ENCODE measurements at places on chromosomes 2 and 18.

DNA sequence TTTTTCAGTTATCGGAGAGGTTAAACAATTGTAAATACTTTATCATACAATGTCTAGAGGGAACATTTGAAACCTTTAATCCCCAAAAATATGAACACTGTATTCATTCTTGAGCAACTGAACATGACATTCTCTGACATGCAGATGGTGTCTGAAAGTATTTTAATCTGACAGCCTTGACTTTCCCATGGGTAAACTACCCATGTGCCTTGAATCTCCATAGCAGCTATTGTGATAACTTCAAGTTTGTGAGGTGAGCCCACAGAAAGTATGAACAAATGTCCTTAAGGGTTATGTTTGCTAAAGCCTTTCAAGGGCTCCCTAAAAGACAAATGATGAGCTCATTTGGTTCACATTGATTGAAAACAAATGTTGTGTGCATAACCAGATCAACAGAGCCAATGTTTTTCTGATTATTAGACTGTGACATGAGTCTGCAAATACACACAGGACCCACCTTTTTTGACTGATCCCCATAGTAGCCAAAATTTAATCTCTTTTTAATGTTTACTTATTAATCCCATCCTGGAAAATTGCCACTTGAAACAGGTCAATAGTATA is 1326.0 kb downstream of the LRP1B start:
- peak; percentile 27 for ATAC-seq

GRCh38 chr2:23757686-23758433 is 169.1 kb downstream of the ATAD2B start:
- ATAC-seq: peak; percentile 74

DNA sequence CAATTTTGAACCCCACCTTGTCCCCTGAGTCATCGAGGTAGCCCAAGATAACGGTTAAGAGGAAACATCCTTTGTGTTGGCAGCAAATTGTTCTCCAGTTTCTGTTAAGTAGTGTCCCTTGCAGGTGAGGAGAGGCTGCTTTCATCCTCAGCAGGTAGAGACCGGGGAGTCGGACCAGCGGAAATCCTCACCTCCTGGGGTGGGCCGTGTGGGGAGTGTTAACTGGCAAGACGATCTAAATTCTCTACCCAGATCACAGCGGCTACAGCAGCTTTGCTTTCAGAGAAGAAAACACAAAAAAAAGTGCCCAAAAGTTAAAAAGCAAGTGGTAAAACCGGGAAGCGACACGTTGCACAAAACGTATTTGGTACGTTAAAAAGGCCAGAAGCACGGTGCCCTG is 63.2 kb downstream of the ADI1 start:
- ATAC-seq: no peak

DNA sequence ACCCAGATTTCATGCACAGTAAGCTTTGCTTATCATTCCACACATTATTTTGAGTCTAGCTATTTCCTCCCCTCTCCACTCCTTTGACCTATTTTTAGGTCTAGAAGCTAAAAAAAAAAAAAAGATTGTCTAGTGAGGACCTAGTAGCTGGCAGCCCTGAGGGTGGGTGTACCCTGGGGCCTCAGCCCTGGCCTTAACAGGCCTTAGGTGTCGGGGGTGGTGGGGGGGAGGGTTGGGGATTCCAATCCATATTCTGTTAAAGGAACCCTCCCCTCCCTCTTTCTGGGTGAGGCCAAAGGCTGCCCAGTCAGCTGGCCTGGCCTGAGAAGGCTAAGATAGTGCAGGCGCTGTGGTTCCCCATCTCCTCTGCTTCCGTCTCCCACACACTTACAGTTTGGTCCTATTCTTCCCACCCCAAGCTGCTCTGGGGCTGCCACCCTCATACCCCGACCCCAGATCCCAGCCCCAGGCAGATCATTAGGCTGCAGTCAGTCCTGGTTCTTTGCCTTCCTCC is 65.5 kb upstream of the HK2 start:
- peak; percentile 83 for ATAC-seq

DNA sequence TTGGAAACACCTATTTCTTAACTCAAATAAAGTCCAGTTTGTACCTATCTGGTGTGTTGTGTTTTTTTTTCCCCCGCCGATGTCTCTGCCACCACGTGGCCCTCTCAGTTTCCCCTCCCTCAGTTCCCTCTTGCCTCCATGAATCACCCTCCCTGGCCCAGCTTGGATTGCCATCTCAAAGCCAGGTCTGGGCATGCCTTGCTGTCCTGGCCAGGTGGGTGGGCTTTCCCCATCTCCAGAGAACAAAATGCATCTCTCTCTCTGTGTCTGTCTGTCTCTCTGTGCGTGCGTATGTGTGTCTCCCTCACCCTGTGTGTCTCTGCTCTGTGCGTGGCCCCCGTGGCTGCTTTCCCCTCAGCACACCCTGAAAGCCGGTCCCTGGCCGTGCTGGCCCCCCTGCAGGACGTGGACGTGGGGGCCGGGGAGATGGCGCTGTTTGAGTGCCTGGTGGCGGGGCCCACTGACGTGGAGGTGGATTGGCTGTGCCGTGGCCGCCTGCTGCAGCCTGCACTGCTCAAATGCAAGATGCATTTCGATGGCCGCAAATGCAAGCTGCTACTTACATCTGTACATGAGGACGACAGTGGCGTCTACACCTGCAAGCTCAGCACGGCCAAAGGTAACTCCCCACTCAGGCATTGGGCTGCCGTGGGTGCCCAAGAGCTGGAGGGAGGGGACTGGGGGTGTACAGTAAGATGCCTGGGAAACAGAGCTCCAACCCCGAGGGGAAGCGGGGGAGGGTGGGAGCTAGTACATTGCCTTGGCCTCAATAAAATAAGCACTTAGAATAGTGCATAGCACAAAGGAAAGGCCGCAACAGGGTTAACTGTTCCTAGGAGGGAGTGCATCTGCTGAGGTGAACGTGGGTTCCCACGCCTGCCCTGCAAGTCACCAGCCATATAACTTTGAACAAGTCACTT is 31.6 kb upstream of the GMPPA start:
- ATAC-seq: no peak

DNA sequence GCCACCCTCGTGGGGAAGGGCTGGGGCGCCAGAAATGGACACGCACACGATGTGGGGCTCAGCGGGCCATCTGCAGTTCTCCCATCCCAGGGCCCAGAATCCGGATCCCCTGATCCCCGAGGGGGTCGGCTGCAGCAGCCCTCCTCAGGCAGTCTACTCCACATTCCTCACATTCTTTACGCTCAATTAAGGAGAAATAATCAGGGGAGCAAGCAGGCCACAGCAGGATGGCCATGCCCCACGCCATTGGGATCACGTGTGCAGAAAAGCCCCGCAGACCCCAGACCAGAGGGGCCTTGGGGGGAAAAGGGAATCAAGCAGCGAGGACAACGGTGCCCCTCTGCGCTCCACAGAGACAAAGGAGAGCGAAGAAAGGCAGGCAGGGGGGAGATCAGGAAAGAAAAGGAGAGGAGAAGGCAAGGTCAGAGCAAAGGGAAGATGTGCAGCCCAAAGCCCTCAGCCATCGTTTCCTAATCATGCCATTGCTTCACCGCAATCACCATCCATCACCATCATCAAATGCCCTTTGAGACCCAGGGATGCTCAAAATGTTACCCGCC is 17.5 kb upstream of the PKDCC start:
- no peak for ATAC-seq

DNA sequence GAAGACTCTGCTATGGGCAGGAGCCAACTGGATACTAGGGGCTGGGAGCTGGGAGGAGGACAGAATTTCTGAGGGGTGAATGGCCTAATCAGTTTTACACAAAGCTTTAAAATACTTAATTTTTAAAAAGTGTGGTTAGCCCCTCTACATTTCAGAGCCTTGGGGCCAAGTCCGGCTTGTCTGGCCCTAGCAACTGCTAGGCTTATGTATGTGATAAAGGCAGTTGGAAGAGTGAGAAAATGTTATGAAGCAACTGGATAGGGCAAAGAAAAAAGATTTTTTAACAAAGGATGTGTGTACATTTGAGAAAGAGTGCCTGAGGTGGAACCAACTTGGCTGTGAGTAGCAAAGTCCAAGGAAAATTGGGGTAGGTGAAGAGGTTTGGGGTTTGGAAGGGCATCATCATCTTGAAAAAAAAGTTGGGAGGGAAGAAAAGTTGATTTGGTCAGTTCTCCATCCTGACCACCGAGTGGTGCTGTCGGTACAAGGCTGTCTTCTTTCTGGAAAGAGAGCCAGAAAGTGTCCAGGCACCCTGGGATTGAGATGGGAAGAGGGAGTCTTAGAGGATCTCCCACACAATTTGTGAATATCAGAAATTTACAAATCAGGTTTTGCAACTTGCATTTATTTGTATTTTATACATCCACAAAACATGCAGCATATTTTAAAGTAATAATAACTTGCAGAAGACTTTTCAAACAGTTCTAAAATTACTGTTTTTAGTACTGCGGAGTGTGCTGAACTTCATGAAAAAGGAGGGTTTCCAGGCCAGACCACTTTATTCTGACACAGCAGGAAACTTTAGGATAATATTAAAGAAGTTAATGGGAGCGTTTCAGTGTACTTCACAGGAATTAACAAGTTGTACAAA is 10.5 kb upstream of the CDK15 start:
- peak; percentile 35 for ATAC-seq

GRCh38 chr2:213411582-213412289 is 127.5 kb downstream of the SPAG16 start:
- no peak for ATAC-seq

GRCh38 chr2:11028407-11028916 is 116.7 kb downstream of the KCNF1 start:
- ATAC-seq: no peak

GRCh38 chr2:240129731-240130392 is 6.2 kb downstream of the COPS9 start:
- no peak for ATAC-seq

GRCh38 chr2:159131914-159132281 is 154.6 kb downstream of the WDSUB1 start:
- peak; percentile 7 for ATAC-seq

GRCh38 chr2:74708883-74709282 is 54.8 kb downstream of the SEMA4F start:
- no peak for ATAC-seq

- ATAC-seq: 0 out of 3 replicates have a peak, but pooled peaks have one; percentile 23
Observed at GRCh38 chr2:11365096-11365879, 20.9 kb upstream of the ROCK2 start.

- ATAC-seq: no peak
Observed at GRCh38 chr2:39922679-39923405, 143.8 kb upstream of the THUMPD2 start.
